ENCODE measurements at places on chromosomes 11 and 22.
A peak's percentile ranks its signal among the peaks of the same experiment; 100 is the strongest.

- no peak for DNase-seq
These were observed 629 bp downstream of the CCKBR start for GRCh38 chr11:6260207-6260726.

GRCh38 chr11:90795746-90796145, 572.9 kb upstream of the CHORDC1 start:
- DNase-seq, result no peak

DNA sequence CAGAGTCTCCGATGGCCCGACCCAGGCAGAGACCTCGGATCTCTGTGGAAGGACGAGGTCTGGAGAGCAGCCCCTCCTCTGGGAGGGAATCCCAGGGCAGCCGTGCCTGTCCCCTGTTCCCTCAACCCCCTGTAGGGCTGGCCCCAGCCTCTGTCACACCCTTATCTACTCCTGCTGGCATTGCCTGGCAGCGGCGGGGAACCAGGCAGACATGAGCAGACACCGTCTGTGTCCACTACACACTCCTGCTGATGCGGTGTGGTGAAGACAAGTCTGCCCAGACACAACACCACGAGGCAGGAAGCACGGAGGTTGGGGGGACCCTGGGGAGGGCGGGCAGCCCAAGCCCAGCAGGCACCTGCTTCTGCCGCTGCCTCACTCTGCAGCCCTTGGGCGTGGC, 52.5 kb upstream of the A4GALT start:
- no peak for DNase-seq

DNA sequence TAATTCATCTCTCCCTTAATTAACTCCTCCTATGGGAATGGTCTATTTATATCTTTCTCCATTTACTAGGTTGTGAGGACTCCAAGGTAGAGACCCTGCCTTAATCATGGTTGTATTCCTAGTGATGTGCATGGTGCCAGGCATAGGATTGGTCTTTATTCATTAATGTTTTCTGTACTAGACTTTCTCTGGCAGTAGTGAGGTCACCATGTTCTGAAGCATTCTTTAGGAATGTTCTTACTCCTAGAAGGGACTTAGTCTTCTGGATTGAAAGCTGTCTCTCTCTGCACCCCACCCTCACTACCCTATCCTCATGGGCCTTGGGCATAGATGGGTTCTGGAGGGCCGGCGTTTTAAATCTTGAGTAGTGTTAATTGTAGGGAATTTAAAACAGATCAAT, 10.6 kb upstream of the INSC start:
- no peak for DNase-seq

GRCh38 chr11:209275-210121, 2.0 kb downstream of the RIC8A start:
- no peak for DNase-seq

- no peak for DNase-seq
These were observed 45.9 kb upstream of the GPR83 start for GRCh38 chr11:94447149-94447548.

GRCh38 chr22:29330753-29331152, 15.3 kb upstream of the RASL10A start:
- no peak for DNase-seq

GRCh38 chr22:50277761-50278160, 7.6 kb upstream of the MAPK11 start:
- no peak for DNase-seq

GRCh38 chr11:99281331-99281730, 260.6 kb downstream of the CNTN5 start:
- DNase-seq, result no peak

GRCh38 chr11:95544095-95544856, 245.3 kb downstream of the FAM76B start:
- DNase-seq, result no peak

DNA sequence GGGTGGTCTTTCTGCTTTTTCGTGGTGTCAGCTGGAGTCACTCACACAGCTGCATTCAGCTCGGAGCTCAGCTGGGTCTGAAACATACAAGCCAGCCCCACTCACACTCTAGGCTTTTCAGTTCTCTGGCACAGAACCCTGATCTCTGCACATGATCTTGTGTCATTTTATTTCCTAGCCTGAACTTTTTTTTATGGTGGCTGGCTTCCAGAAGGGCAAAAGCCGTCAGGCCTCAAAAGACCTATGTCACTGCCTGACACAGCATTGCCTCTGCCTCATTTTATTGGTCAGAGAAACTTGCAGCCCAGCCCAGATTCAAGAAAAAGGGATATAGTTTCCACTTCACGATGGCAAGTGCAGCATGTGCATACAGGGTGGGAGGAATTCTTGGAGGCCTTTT, 117.8 kb downstream of the NTM start:
- DNase-seq, result no peak

DNA sequence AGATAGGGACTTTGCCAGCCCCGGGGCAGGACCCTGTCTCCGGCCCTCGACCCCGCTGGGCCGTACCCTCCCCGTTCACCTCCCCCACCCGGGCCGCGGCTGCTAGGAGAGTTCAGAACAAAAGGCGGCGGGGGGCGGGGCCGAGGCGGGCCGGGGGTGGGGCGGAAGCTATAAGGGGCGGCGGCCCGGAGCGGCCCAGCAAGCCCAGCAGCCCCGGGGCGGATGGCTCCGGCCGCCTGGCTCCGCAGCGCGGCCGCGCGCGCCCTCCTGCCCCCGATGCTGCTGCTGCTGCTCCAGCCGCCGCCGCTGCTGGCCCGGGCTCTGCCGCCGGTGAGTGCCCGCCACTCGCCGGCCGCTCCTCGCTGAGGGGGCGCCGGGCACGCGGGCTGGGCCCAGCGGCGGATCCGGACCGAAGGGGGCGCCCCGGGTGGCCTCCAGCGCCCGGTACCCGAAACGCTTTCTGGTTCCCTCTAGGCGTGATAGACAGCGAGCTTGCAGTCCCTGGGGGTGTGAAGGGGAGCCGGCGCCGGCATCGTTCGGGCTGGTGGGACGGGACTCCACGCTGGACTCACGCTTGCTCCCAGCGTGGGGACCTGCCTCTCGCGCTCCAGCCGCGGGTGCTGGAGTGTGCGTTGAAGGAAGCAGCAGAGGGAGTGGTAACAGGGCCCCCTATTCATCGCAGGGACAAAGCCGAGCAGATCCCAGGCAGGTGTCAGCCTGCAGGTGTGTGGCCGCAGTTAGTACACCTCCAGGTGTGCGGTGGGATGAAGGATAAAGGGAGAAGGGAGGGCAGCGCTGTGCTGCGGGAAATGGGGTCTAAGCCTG, at the start of gene MMP11:
Gene MMP11 (plus strand): TSS at position 201 of the 825 bp plus-strand sequence. CDS start 22 bp downstream, at position 223.
- DNase-seq, result peak; percentile 49

- no peak for DNase-seq
These were observed 211.4 kb downstream of the DSCAML1 start for GRCh38 chr11:117585631-117586030.

- no peak for DNase-seq
These were observed 759.4 kb downstream of the OPCML start for GRCh38 chr11:132772703-132773545.

- no peak for DNase-seq
These were observed 39.3 kb downstream of the ALX4 start for GRCh38 chr11:44270403-44271273.

- no peak for DNase-seq
These were observed 7.0 kb downstream of the CD81 start for GRCh38 chr11:2383852-2384804.

GRCh38 chr22:45587638-45588505, 83.8 kb upstream of the ATXN10 start:
- DNase-seq, result no peak

DNA sequence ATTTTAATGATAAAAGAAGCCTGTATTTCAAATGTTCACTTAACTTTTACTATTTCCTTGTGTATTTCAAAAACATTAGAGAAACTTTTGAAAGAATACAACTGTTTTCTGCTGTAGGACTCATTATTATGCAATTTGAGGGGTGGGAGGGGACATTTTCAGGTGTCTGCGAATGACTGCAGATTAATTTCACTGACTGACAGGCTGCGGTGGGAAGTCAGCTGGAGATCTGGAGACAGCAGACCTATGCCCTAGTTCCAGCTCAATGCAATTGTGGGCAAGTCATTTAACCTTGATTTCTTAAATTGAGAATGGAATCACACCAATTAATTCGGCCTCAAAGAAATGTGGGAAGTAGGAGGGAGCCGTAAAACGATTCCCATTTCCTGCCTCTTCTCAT, 128.7 kb downstream of the ARL14EP start:
- no peak for DNase-seq

DNA sequence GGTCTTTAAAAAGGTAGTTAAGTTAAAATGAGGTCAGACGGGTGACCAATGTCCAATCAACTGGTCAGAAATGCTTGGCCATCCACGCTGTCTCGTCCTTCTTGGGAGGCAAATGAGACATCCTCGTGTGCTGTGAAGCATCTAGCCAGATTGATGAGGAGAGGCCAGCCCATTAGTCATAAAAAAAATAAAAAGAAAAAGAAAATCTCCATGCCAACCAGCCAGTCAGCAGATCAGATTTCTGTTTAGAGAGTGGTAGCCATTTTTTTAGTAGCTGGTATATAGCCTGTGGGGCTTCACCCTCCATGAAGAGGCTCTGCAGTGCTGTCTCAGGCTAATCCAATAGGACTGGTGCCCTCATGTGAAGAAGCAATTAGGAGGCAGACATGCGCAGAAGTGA, 343.1 kb upstream of the SYN3 start:
- DNase-seq, result no peak

DNA sequence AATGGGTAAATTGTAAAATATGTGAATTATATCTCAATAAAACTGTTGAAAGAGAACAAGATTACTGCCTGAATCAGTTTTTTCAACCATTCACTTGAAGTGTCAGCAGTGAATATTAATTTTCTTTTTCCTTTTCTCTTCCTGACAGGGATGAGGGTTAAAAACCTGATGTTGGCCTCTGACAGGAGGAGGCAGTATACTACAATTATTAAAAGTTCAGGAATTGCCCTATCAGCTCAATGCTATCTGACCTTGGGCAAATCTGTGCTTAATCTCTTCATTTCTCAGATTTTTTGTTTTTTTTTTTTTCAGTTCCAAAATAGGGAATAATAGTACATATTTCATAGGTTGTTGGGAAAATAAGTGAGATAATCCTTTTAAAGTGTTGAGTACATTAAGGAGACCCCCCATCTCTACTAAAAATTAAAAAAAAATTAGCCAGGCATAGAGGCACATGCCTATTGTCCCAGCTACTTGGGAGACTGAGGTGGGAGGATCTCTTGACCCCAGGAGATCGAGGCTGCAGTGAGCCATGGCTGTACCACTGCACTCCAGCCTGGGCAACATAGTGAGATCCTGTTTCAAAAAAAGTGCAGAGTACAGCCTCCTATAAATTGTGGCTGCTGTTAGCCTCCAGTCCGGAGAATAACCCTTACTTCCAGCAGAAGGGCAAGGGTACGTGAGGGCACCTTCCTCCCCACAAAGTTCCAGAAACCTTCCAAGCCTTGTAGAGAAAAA, 48.8 kb downstream of the TRIM44 start:
- no peak for DNase-seq

GRCh38 chr11:93567401-93567895, 24.3 kb upstream of the SMCO4 start:
- DNase-seq, result no peak

- no peak for DNase-seq
These were observed 1234.7 kb downstream of the TBC1D22A start for GRCh38 chr22:47997052-47997590.

DNA sequence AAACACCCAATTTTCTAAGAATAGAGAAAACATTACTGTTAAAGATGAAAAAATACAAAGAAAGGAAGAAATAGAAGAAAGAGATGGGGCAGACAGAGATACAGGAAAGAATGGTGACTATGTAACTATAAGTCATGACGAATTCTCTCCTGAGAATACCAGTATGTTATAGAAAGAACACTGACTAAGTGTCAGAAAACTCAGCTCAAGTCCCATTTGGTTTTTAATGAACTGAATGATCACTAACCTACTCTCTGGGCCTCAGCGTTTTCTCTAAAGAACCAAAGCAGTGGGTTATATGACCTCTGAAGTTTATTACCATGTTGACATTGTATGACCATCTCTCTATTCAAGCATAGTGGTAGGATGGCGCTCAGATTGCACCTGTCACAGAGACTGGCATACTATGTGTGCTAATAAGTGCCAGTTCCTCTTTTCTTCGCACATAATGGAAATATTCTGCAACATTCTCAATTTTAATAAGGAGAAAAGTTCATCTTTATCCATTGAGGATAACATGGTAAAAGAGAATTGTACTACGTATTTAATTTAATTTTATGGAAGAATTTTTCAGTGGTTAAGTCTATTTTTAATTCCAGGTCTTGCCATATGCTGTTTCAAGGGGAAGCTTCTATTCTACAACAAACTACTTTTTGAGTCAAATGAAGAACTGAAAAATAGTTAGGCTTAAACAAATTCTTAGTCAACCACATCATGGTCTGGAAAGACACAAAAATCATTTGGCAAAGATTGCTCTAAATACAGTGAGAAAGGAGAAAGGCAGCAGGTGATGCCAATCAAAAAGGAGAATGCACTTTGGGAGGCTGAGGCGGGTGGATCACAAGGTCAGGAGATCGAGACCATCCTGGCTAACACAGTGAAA, 25.0 kb upstream of the EED start:
- no peak for DNase-seq

- DNase-seq, result no peak
These were observed 1.5 kb upstream of the IL17RA start for GRCh38 chr22:17083255-17083654.

DNA sequence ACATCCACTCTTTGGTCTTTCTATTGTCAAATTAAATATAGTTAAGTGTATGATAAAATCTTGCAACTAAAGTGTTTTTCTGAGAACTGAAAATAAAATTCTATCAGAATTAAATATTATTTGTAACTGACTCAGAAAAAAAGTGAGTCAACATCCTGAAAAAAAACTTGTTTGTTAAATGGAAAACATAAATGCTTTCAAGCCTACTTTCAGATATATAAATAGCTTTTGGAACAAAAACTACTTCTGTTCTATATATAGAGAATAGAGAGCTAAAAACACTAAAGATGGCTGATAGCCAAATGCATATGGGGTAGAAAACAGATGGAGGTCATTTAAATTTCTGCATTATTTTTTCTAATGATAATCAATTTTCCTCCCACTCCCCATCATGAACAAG, 61.8 kb downstream of the PIK3C2A start:
- no peak for DNase-seq

DNA sequence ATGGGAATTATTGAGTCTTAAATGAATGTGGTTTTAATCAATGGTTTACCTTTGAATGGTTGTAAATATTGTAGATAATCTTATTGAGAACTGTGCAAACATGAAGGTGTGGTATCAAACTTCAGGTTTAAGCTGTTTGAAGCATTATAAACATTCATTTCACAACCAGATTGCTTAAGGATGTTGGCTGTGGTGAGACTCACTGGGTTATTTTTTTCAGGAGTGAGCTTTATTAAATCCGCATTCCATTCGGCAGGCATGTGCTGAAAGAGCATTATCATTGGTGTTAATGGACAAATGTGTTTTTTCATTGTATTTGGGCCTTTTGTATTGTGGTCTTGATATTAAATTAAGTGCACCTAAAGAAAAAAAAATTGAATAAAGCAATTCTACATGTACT, 9.7 kb downstream of the MMP3 start:
- DNase-seq, result no peak

Data from activated T-helper 9 cell treated with anti-CD3 and anti-CD28 coated beads, Interleukin-2, amount 50 U/mL, for 16 hours (primary cell).